Mesothelial cell of epicardium (in vitro differentiated cells): ENCODE measurements at places on chromosomes 12 and 14. TPM values are rescaled to one million over a fixed set of nuclear protein-coding genes. Genes with fewer than 3 reads are reported as not detected.

PRPH gene
- total RNA-seq: 0.38 TPM in 1 of 3 replicates, not detected in the others

CACNB3 gene
- total RNA-seq: 107 to 114 TPM (median 113 TPM) in 3 replicates

ASCL1 gene
- not detected in 3 replicates for total RNA-seq

RFX4 gene
- not detected in 3 replicates for total RNA-seq

SCN8A gene
- 2.7 to 3.2 TPM (median 2.7 TPM) in 3 replicates for total RNA-seq

PRORP gene
- total RNA-seq: 31.2 to 32.6 TPM (median 31.4 TPM) in 3 replicates

DNA sequence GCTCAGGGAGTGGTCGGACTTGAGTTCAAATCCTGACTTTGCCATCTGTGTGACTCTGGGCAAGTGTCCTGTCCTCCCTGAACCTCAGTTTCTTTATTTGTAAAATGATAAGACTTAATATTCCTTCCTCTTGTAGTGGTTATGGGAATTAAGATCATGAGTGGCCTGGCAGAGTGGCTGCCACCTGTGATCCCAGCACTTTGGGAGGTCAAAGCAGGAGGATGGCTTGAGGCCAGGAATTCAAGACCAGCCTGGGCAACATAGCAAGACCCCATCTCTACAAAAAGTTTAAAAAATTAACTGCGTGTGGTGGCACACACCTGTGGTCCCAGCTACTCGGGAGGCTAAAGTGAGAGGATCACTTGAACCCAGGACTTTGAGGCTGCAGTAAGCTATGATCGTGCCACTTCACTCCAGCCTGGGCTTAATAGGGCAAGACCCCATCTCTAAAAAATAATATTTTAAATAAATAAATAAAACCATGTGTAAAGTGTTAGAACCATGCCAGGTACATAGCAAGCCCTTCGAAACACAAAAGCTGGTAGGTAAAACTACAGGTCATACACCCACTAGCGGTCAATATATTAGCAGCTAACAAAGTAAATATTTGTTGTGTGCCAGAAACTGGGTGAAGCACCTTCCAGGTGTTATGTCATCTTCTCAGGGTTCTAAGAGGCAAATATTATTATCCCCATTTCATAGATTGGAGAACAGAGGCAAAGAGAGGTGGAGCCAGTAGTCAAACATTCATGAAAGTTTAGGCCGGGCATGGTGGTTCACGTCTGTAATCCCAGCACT lies 17.4 kb upstream of the MAP1LC3B2 start:
- H3K27ac ChIP-seq: no peak overlapping the region
- H3K36me3 ChIP-seq: no peaks in the 10 kb centered on the region
- H3K4me1 ChIP-seq: peaks cover 38% of the 10 kb centered on the region
- DNase-seq: no peak
- H3K27me3 ChIP-seq: no peaks in the 10 kb centered on the region
- no peak overlapping the region for H3K4me3 ChIP-seq

DNA sequence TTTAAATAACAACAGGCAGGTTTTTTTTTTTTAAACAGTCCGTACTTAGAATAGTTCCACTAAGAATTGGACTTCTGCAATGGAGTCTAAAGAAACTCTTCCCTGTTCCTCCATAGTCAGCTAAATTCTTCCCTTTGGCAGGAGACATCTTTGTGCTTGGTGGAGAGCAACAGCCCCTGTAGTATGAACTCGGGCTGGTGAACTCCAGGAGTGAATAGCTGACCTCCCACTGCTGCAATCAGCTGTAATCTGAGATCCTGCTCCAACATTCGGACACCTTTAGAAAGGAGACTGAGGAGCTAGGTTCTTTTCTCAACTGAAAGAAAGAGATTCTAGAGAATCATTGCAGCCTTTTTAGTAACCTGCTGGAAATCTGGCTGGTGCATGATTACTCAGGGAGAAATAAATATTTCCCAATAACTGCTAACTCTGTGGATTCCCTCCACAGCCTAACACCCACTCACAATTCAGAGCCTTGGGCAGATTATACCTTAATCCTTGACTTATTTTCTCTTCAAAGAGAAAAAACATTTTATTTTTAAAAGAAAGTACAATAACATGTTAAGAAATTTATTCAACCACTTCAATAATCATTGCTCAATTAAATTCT lies 25.6 kb upstream of the DBX2 start:
- H3K4me1 ChIP-seq: no peaks in the 10 kb centered on the region
- no peak overlapping the region for H3K27ac ChIP-seq
- H3K36me3 ChIP-seq: no peaks in the 10 kb centered on the region
- no peaks in the 10 kb centered on the region for H3K27me3 ChIP-seq

GRCh38 chr12:111085096-111085495 lies 164.7 kb upstream of the MYL2 start:
- no peak for DNase-seq
- peaks cover 8% of the 10 kb centered on the region for H3K4me1 ChIP-seq
- H3K27me3 ChIP-seq: peaks cover 18% of the 10 kb centered on the region
- H3K36me3 ChIP-seq: no peaks in the 10 kb centered on the region
- no peak overlapping the region for H3K4me3 ChIP-seq

DNA sequence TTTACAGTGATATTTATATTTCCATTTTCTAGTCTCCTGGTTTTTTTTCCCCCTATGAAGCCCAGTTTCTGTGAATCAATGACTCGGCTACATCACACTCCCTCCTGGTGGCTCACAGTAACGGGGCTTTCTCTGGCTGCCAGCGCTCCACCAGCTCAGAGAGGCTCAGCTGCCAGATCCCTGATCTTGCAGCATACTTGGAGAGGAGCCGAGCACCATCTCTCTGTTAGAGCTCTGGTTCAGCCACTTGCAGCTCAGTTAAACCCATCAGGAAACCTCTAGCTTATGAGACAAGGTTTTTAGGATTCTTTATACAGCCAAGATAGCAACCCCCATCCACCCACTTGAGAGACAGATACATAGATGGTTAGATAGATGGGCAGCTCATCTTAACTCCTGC lies 74.6 kb downstream of the CIT start:
- peaks cover 7% of the 10 kb centered on the region for H3K36me3 ChIP-seq
- H3K4me3 ChIP-seq: no peak overlapping the region
- peaks cover 18% of the 10 kb centered on the region for H3K4me1 ChIP-seq
- H3K27me3 ChIP-seq: no peaks in the 10 kb centered on the region
- no peak for DNase-seq

DNA sequence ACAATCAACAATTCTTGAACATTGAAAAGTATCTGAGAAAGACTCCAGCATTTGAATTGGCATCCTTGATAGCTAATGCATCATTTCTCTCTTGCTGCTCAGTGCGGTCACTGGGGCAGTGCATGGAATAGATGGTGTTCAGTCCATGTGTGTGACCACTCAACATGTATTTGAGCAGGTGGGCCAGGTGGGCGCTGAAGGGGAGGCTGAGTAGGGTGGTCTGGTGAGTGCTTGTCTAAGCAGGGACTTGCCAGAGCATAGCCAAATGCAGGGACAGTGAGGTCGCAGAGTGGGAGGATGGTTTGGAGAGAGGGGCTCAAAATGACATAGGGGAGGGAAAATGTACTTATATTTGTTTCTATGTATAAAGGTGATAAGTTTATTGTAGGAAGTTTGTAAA lies 409.0 kb downstream of the TMEM121 start:
- no peaks in the 10 kb centered on the region for H3K4me1 ChIP-seq
- H3K27ac ChIP-seq: no peak overlapping the region
- H3K27me3 ChIP-seq: no peaks in the 10 kb centered on the region
- no peak for DNase-seq
- H3K36me3 ChIP-seq: peaks cover 9% of the 10 kb centered on the region

GRCh38 chr12:95820096-95820703 lies 29.6 kb upstream of the NTN4 start:
- peaks cover 11% of the 10 kb centered on the region for H3K27me3 ChIP-seq
- DNase-seq: no peak
- H3K36me3 ChIP-seq: no peaks in the 10 kb centered on the region
- H3K4me3 ChIP-seq: no peak overlapping the region
- no peak overlapping the region for H3K27ac ChIP-seq

DNA sequence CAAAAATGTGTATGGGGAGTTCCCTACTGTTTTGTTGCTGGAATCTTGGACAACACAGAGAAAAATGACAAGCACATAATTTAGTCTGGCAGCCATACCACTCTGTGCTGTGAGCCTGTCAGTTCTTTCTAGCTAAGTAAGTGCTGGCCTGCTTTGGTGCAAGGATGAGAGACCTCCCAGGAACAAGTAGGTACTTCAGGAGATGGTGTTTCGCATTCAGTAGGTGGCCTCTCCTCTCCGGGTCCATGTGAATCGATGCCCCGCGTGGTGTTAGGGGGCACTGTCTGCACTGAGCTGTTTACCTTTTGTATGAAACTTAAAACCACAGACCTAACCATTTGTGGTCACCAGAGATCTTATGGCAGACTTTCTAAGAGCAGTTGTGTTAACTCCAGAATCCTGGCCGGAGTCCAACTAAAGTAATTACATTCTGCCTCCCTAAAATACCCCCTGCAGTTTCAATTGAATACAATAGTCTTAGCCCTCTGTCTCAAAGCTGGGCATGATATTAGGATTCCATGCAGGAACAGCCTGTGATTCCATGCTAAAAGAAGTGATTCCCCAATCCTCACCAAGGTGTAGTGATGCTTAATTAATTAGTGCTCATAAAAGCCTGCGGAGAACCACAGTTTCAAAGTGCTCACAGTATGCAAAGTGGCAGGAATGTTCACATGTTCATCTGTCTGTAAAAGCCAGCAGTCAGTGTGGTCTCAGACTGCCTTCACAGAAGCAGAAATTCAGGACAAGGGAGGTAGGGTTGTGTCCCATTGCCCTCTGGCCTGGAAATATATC lies 64.2 kb downstream of the LLPH start:
- H3K36me3 ChIP-seq: no peaks in the 10 kb centered on the region
- H3K27ac ChIP-seq: peak overlapping the region; percentile 81
- H3K4me1 ChIP-seq: peaks cover 51% of the 10 kb centered on the region
- H3K4me3 ChIP-seq: no peak overlapping the region
- H3K27me3 ChIP-seq: no peaks in the 10 kb centered on the region

GRCh38 chr14:102088012-102088792 lies 1.4 kb upstream of the HSP90AA1 start:
- no peak for DNase-seq
- H3K4me3 ChIP-seq: peak overlapping the region; percentile 64
- peak overlapping the region; percentile 95 for H3K27ac ChIP-seq
- H3K27me3 ChIP-seq: no peaks in the 10 kb centered on the region

- H3K27ac ChIP-seq: no peak overlapping the region
- no peak for DNase-seq
- H3K4me3 ChIP-seq: no peak overlapping the region
- no peaks in the 10 kb centered on the region for H3K27me3 ChIP-seq
- peaks cover 14% of the 10 kb centered on the region for H3K4me1 ChIP-seq
Observed at GRCh38 chr12:111064154-111064553, 143.8 kb upstream of the MYL2 start.

DNA sequence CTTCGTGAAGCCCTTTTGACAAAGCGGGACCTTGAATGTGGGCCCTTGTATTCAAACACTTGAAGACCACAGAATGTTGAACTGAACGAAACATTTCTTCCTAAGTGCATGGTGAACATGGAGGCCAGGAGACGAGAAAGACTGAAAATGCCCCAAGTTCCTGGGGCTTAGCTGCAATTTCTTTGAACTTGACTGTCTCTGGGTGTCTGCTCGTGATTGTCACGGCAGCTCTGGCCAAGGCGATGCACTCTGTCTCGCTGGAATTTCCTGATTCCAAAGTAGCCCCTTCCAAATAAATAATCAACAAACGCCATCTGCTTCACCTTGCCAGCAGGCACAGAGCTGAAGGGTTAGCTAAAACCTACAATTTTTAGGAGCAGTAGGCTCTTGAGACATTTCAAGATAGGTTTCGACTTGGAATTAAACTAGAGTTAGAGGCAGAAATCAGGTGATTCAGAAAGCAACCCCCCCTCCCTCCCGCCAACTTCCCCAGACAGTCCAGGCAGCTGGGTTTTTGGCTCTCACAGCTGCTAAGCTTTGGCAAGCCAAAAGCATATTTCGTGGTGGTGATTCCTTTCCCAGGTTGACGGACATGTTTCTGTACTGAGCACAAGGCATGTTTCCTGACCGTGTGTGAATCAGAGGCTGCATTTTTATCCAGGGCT lies 13.5 kb upstream of the IRF2BPL start:
- H3K27ac ChIP-seq: peak overlapping the region; percentile 99
- H3K27me3 ChIP-seq: no peaks in the 10 kb centered on the region
- peaks cover 90% of the 10 kb centered on the region for H3K4me1 ChIP-seq
- peak overlapping the region; percentile 1 for H3K4me3 ChIP-seq
- H3K36me3 ChIP-seq: no peaks in the 10 kb centered on the region
- DNase-seq: no peak

GRCh38 chr12:91896286-91897024 lies 249.2 kb downstream of the BTG1 start:
- peaks cover 17% of the 10 kb centered on the region for H3K4me1 ChIP-seq
- no peak overlapping the region for H3K4me3 ChIP-seq
- no peak for DNase-seq
- no peak overlapping the region for H3K27ac ChIP-seq

DNA sequence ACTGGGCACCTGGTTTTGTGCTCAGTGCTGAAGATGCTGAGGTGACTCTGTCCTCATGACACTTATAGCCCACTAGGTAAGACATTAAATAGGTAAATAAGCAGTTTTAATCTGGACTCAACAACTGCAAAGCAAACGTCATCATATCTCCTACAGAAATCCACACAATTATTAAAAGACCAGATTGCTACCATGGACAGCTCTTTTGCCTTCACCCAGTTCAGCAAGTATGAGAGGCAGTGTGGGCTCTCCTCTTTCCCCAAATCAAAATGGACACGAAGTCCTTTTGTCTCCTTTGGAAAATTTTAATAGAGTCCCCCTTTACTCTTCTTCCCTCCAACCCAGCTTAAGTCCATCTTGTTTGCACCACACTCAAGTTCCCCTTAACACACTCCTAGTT lies 171.1 kb downstream of the RPAP3 start:
- no peaks in the 10 kb centered on the region for H3K36me3 ChIP-seq
- H3K27ac ChIP-seq: no peak overlapping the region
- no peaks in the 10 kb centered on the region for H3K4me1 ChIP-seq
- peaks cover 28% of the 10 kb centered on the region for H3K27me3 ChIP-seq
- DNase-seq: no peak
- no peak overlapping the region for H3K4me3 ChIP-seq

GRCh38 chr14:39015964-39016577 lies 87.0 kb downstream of the SEC23A start:
- H3K27me3 ChIP-seq: no peaks in the 10 kb centered on the region
- no peak for DNase-seq
- H3K36me3 ChIP-seq: peaks cover 7% of the 10 kb centered on the region
- H3K27ac ChIP-seq: no peak overlapping the region
- no peak overlapping the region for H3K4me3 ChIP-seq

DNA sequence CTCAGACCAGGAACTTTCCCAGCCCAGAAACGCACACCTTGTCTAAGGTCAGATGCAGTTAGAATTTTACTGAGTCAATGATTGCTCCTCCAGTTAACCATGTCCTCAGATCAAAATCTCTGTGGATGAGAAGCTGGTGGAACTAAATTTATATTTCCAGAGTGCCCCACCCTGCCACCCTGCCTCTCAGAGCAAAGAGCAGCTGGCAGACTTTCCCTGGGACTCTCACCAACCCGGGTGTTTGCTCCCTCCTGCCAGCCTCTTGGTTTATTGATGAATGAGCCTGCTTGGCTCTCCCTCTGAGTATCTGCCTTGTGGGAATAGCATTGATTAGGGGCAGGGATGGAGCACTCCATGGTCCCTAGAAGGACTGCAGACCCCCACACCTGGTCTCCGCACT lies 5.9 kb upstream of the KRT1 start:
- peaks cover 4% of the 10 kb centered on the region for H3K4me1 ChIP-seq
- no peak for DNase-seq
- no peak overlapping the region for H3K27ac ChIP-seq
- no peaks in the 10 kb centered on the region for H3K36me3 ChIP-seq
- H3K27me3 ChIP-seq: peaks cover 96% of the 10 kb centered on the region
